GM20000 (cell line): ENCODE measurements at places on chromosomes 2 and 18.

- DNase-seq, result peak; percentile 65
Observed at GRCh38 chr2:25851740-25852503, 26.4 kb downstream of the ASXL2 start.

DNA sequence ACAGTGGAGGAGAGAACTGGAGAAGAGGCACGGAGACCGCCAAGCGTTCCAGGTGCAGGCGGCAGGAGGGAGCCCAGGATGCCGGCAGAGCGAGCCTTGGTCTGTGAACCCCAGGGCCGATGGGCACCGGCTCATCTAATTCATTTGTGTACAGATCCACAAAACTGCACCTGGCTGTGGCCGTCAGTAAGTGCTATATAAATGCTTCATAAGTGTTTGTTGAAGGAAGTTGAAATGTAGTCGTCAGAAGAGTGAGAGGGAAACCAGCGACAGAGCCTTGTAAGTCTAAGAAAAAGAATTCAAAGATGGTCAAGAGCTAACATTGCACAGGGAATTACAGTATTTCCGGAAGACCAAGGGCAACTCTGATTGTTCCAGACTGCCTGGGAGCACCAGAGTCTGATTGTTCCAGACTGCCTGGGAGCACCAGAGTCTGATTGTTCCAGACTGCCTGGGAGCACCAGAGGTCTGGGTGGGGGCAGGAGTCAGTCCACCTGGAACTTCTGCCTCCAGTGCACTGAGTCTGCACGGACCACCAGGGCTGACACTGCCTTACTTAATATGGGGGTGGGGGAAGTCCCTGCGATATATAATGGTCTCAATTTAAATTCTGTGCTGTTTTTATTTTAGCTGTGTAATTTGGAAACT is 112.3 kb downstream of the BCL2 start:
- DNase-seq, result peak; percentile 41

- no peak for DNase-seq
Observed at GRCh38 chr2:42930025-42930581, 137.7 kb upstream of the HAAO start.

GRCh38 chr2:224163566-224164307 is 124.7 kb upstream of the SERPINE2 start:
- no peak for DNase-seq

DNA sequence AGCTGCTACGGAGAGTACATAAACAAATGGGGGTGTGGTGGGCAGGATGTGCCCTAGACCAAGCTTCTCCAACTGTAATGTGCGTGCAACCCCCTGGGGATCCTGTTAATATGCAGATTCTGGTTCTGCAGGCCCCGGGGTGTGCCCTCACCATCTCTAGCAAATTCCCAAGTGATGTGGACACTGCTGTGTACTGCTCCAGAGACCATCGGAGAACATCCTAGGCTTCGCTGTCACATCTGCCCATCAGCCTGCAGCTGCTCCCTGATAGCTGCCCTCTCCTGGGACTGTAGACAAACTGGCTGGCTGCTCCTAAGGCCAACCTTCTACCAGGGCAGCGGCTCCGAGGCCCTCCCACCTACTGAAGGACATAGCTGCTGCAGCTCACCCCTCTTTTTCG is 3.2 kb downstream of the HS1BP3 start:
- DNase-seq, result no peak

DNA sequence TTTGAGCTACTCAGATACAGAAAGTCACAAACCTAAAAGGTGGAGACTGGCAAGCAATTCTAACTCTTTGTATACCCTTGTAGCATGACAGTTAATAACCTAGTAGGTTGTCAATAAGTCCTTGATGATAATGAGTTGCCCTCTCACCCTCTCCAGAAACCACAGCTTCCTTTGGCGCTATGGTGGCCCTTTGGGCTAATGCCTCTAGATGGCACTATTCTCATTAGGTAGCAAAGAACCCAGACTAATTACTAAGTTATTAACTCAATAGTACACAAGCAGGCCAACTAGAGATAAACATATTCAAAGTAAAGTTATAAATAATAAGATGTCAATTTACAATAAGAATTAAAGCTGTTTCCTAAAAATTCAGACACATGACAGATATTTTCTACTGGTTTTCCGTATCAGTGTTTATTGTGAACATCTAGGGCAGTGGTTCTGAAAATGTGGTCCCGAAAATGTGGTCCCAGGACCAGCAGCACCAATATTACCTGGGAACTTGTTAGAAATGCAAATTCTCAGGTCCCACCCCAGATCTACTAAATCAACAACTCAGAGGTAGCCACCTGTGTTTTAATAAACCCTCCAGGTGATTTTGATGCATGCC is 41.1 kb downstream of the LDAH start:
- DNase-seq, result peak; percentile 16

DNA sequence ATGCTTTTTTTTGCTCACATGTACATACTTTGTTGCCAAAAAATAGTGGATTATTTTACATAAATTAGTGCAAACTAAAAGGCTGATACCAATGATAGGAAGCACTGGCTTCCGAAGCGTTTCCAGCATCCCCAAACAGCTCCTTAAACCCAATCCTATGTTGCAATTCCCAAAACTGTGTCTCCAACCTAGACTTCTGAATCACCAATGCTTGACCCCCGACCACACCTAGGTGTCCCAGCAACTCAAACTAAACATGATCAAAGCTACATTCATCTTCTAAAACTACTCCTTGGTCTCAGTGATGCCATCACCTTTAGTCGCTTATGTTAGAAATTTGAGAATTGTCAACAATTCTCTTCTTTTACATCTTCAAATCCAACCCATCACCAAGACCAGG is 13.4 kb downstream of the ATP8B1 start:
- no peak for DNase-seq

DNA sequence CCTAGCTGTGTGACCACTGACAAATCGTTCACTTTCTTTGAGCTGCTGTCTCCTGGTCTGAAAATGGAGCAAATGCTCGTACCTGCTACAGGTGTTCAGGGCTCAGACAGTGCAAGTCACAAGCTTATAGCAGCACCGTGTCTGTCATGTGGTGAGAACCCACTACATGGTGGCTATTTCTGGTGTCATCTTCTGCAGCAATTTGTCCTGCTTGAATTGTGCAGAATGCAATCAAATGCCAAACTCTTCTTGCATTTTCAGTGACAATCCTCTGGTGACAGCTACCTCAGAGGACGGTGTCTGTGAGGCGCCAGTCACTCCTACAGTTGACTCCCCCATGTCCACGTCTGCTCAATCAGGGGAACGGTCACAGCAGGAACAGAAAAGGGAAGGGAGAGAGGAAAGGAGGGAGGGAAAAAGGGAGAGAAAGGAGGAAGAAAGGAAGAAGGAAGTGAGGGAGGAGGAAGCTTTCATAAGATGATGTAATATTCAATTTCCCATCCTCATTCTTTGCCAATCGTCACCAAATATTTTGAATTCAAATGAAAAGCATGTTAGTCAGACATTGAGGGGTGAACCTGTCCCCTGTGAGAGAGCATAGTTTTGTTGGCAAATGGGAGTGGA is 122.2 kb downstream of the BCL2 start:
- no peak for DNase-seq

GRCh38 chr2:190887089-190887488 is 6.5 kb downstream of the GLS start:
- peak; percentile 30 for DNase-seq

- no peak for DNase-seq
Observed at GRCh38 chr2:48323146-48323545, 206.8 kb upstream of the STON1 start.

- no peak for DNase-seq
Observed at GRCh38 chr2:41597680-41598079, 450.1 kb upstream of the PKDCC start.

GRCh38 chr2:118520246-118520645 is 327.2 kb downstream of the EN1 start:
- no peak for DNase-seq

- DNase-seq, result no peak
Observed at GRCh38 chr2:188089901-188090300, 201.8 kb upstream of the GULP1 start.

- DNase-seq, result no peak
Observed at GRCh38 chr18:66377291-66377690, 226.6 kb downstream of the CDH19 start.

GRCh38 chr2:75564713-75565359 is 4.1 kb upstream of the EVA1A start:
- DNase-seq, result no peak

GRCh38 chr2:240531038-240531437 is 26.8 kb downstream of the ANKMY1 start:
- DNase-seq, result no peak
